GM18507 (cell line): ENCODE measurements at places on chromosomes 5 and 9.

DNA sequence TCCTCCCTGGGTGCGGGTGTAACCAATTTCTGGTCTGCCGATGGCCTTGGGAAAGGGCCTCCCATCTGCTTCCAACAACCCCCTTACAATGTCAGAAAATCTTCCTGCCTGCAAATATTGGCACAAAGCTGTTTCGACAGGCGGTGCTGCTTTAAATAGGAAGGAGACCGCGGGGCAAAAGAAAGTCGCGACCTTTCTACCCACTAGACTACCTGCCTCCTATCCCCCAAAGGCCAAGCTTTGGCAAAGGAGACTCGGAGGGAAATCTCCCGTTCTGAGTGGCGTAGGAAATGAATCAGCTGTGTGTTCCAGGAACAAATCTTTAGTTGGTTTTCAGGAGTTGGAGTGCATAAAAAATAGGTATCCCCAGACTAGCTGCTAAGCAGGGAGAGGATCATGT, 36.8 kb upstream of the NFIB start:
- no peak for DNase-seq

GRCh38 chr5:96637196-96637595, 25.0 kb upstream of the CAST start:
- no peak for DNase-seq

DNA sequence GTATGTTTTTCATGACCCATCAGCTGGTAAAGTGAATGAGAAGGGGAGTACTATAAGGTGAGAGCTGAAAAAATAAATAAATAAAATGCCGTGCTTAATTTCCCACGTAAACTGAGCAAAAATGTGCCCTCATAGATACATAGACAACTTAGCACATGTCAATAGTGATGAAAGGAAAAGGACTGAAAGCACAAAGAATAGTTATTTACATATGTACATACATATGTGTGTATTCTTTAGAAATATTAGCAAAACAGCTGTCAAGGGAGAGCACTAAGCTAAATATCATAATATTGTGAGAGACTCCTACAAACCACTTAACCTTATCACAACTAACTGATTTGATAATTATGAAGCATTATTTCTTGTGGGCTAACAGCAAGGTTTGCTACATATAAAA, 213.6 kb upstream of the FTMT start:
- no peak for DNase-seq

- DNase-seq = no peak
These were observed 173.7 kb upstream of the SPEF2 start for GRCh38 chr5:35443803-35444595.

DNA sequence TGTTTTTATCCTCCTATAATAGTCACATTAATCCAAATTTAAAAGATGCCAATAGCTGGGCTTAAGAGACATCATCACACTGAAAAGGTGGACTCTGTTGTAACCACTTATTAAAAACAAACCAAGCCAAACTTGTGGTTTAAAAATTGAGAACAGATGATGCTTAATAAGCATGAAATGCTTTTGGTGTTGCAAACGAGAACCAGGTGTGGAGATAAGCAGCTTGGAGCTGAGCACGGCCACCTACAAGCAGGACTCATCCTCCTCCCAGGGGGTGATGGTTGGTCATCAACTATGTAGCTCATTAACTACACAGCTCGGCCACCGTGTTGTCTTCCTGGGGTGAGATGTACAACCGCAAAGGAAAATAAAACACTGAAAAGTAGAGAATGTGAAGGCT, 154.4 kb downstream of the NPR3 start:
- no peak for DNase-seq

GRCh38 chr5:111511174-111511830, 1.0 kb downstream of the STARD4 start:
- DNase-seq = no peak

DNA sequence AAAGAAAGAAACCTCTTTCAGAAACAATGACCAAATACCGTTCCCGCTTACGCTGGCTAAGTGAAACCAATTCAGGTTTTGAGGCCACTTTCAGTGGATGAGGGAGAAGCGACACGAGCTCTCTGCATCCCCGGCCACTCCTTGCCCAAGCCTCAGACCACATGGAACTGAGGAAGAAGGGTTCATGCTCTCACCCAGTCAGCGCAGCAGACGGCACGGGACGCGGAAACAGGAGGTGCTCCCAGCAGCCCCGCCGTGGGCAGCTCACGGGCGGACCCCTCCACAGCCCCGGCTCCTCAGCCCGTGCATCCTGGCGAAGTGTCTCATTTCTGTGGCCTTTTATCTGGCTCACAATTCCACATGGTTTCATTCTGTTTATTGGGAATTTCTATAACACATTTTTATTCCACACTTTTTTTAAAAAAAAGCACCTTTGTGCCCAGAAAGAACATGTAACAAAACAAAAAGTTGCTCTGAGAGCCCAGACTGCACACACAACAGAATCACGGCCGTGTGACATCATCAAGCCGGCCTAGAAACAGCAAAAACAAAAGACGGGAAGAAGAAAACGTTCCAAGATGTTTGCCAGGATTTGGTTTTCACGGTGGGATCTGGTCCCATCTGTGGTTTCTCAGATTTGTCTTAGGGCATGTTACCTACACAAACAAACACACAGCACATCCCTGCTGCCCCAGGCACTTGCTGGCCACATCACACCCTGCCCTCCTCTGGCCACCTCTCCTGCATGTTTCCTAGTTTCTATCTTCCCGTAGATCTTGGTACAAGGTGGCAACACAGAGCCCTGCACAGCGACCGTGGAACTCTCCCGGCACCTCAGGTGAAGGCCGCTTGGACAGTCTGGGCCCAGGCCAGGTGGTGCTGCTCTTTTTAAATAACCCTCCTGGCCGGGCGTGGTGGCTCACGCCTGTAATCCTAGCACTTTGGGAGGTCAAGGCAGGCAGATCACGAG, 16.2 kb downstream of the QSOX2 start:
- no peak for DNase-seq
